ENCODE measurements at places on chromosomes 12 and 14. TPM values are rescaled to one million over a fixed set of nuclear protein-coding genes. Genes with fewer than 3 reads are reported as not detected.
A peak's percentile ranks its signal among the peaks of the same experiment; 100 is the strongest.

DNA sequence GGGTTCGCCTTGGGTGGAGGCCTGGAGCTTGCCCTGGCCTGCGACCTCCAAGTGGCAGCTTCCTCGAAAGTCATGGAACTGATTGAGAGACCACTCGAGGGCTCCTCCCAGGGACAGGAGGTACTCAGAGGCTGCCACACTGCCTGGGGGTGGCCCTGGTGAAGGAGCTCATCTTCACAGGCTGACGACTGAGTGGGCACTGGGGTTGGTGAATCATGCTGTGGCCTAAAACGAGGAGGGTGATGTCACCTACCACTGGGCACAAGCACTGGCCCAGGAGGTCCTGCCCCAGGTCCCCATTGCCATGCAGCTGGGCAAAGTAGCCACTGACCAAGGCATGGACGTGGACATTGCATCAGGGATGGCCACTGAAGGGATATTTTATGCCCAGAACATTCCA lies 32.1 kb downstream of the ITPR2 start:
- no peaks in the 10 kb centered on the region for H3K27me3 ChIP-seq
- no peak overlapping the region for H3K4me3 ChIP-seq
- H3K27ac ChIP-seq = no peak overlapping the region
- peaks cover 16% of the 10 kb centered on the region for H3K36me3 ChIP-seq
- no peak for DNase-seq

- no peak for DNase-seq
- no peak overlapping the region for H3K27ac ChIP-seq
- no peaks in the 10 kb centered on the region for H3K36me3 ChIP-seq
- H3K27me3 ChIP-seq = no peaks in the 10 kb centered on the region
Observed at GRCh38 chr14:91545946-91546716, 36.0 kb upstream of the PPP4R3A start.

KRT83 gene
- total RNA-seq = 0.33 TPM

GPD1 gene
- total RNA-seq = 0.38 TPM

- H3K27ac ChIP-seq = peak overlapping the region; percentile 59
- DNase-seq = peak; percentile 81
- no peaks in the 10 kb centered on the region for H3K27me3 ChIP-seq
- peaks cover 13% of the 10 kb centered on the region for H3K4me1 ChIP-seq
Observed at GRCh38 chr14:21978184-21978998, 304.8 kb upstream of the OR4E1 start.

Data from thymus (tissue), 14 donors.